ENCODE measurements at places on chromosomes 5 and 9.

GRCh38 chr9:68443624-68444023 is 87.2 kb downstream of the PGM5 start:
- no peak for DNase-seq

DNA sequence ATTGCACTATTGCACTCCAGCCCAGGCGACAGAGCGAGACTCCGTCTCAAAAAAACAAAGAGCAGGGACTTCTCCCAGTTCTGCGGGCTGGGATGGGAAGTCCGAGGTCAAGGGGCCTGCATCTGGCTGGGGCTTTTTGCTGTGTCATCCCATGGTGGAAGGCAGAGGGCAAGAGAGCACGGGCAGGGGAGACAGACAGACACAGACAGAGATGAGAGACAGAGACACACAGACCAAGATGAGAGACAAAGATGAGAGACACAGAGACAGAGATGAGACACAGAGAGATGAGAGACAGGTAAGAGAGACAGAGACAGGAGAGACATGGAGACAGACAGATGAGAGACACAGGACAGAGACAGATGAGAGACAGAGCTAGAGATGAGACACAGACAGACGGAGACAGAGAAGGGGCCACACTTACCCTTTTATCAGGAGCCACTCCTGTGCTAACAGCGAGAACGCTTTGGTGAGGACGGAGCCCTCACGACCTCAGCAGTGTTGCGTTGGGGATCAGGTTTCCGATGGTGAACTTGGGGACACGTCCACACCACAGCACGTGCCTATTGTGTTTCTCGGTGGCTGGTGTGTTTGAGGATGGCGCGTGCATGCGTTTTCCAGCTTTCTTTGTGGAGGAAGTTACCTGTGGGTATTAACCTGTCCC is 8.9 kb upstream of the TOR4A start:
- peak; percentile 37 for DNase-seq

DNA sequence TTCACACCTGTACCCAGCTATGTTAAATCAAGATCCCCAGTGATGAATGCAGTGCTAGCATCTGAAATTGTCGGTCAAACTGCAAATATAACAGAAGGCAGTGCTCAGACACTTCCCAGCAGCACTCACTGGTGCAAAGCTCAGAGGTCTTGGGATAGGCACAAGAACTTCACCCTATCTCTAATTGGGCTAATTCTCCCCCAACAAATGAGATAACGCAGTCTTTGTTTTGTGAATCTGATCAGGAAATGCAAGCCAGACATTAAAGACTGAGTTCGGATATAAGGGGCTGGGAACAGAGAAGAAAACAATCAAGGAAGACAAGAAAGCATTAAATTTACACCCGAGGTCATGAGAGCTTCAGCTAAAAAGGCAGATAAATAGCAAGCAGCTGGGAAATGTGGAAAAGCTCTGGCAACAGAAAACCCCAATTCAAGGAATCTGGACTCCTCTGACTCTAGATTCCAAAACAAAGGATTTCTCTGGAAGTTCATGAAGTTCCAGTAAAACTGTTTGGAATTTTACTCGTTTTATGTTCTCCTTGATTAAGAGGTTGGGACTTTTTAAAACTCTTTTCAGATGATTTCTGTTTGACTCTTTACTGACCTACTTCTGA is 65.1 kb downstream of the GNA14 start:
- no peak for DNase-seq

DNA sequence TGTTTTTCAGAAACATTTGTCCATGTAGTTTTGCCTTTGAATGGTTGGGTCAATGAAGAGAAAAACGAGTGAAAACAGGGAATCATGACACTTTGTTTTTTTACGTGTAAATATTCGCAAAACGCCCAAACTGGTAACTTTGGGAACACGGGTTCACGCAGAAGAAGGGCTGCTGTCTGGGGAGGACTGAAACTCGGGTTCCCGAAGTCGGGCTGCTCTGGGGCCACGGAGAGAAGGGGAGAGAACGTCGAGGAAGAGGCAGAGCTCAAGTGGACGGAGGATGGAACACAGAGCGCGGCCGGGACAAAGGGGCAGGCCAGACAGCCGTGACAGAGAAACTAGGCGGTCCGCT is 478 bp upstream of the SETD9 start:
- DNase-seq: no peak

- DNase-seq: peak; percentile 87
Observed at GRCh38 chr9:5626727-5627634, 1.9 kb upstream of the RIC1 start.

DNA sequence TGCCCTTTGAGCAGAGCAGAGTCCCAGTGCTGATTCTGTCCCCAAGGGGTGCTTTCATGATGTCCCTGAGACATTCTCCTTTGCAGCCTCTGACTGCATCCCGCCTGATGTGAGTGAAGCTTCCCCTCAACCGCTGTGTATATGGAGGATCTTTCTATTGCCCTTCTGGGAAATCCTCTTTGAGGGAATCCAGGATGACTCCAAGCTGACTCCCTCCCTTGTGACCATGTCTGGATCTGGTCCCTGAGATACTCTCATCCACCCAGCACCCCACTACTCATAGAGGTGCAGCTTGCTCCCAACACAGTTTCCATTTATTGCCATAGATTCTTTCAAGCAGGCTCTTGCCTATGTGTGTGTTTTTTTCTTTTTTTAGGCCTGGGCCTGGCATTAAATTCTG is 216.5 kb downstream of the SEC61B start:
- DNase-seq: no peak

DNA sequence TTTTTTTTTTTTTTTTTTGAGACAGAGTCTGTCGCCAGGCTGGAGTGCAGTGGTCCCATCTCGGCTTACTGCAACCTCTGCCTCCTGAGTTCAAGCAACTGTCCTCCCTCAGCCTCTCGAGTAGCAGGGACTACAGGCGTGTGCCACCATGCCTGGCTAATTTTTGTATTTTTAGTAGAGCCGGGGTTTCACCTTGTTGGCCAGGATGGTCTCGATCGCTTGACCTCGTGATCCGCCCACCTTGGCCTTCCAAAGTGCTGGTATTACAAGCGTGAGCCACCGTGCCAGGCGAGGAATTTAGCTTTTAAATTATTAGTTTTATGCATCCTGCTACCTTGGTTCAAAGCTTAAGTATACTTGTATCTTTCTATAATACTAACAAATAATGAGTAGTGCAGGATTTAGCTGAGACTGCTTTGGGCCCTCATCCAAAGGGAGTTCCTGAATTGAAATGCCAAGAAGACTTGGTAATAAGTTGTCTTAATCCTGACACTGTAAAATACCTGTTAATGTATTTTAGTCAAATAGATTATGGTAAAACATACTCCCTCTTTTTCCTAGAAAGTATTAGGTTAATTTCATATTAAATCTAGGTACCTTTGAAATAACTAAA is 5.0 kb downstream of the CDC42SE2 start:
- no peak for DNase-seq

DNA sequence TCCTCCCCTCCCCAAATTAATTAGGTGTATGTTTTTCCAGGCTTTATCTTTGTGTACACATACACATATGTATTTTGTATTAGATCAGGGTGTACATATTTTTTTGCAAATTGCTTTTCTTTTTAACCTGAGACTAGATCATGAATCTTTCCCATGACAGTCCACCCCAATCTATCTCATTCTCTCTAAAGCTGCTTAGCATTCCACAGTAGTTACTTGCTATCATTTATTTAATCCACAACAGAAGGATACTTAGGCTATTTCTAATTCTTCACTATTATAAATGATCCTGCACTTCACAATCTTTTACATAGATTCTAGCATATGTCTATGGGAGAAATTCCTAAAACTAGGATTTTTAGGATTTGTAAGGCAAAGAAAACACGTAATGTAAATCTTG is 43.9 kb downstream of the SH3RF2 start:
- DNase-seq: no peak

DNA sequence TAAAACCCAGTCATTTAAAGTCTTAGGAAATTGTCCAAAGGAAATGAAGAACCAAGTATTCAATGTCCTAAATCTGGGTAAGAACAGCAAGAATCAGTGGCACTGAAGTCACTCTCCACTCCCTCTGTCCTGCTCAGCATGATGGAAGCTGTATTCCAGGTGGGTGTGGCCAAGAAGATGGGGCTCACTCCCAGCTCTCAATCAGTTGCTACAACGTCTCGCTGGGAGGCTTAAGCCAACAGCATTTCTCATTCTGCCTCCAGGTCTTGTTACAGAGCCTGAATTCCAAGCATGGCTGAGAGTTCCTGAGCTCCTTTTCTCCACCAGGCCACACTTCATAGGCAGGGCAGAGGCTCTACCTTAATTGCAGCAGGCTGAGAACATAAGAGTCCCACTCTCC is 41.2 kb upstream of the TRIO start:
- no peak for DNase-seq

GRCh38 chr5:5381310-5381913 is 41.1 kb upstream of the ICE1 start:
- DNase-seq: no peak

- no peak for DNase-seq
Observed at GRCh38 chr5:10393491-10393890, 40.0 kb downstream of the MARCHF6 start.

DNA sequence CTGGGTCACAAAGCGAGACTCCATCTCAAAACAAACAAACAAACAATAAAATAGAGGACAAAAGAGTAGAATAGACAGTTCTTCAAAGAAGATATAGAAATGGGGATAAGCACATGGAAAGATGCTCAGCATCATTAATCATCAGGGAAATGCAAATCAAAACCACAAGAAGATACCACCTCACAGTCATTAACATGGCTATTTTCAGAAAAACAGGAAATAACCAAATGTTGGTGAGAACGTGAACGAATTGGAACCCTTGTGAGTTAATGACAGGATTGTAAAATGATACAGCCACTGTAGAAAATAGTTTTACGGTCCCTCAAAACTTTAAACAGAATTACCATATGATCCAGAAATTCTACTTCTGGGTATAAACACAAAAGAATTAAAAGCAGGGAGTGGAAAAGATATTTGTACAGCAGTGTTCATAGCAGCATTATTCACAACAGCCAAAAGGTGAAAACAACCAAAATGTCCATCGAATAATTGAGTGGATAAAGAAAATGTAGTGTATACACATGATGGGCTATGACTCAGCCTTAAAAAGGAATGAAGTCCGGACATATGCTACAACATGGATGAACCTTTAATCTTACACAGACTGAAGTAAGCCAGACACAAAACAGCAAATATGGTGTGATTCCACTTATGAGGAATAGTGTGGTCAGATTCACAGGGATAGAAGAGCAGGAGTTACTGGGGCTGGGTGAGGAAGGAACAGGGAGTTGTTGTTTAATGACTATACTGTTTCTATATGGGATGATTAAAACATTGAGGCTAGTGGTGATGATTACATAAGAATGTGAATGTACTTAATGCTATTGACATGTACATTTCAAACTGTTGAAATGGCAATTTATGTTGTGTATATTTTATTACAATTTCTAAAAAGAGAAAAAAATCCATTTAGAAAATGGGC is 19.7 kb downstream of the OR2V2 start:
- no peak for DNase-seq

- no peak for DNase-seq
Observed at GRCh38 chr5:142315096-142315900, 9.5 kb downstream of the SPRY4 start.

- peak; percentile 53 for DNase-seq
Observed at GRCh38 chr5:149747141-149747832, 17.2 kb downstream of the PPARGC1B start.

DNA sequence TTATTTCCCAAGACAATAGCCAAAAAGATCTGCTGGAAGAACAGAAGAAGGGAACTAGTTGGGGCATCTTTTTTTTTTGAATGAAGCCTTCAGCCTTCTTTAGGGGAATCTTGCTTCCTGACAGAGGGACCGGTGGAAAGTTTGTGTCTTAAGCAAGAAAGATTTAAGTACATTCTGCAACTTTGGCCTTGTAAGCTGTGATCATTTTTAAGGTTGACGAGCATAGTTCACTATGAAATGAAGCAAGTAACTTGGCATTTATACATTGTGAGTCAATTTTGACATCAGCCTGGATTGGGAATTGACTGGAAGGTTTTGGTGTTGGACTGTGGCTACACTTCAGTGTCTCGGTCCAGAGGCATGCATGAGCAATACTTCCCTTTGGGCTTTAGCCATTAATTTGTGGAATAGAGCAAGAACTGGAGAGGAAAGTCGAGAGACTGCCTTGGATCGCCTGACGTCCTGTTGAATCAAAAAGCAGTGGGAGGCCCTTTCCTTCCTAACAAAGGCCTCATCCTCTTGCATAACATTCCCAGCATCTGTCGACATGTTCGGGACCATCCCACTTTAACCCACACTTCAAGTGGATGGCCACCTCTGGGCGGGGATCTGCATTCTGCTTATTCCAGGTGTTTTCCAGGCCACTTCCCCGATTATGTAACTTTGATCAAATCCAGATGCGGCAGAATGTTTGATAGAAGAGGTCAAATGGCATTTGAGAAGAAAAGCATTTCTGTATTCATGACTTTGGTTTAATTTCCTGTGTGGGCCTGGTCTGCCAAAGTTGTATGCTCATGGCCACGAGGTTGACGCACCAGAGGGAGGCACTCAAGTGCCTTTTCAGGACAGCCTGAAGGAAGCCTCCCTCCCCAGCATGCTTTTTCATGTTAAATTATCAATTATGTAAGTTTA is 12.5 kb downstream of the ABL1 start:
- peak; percentile 84 for DNase-seq

DNA sequence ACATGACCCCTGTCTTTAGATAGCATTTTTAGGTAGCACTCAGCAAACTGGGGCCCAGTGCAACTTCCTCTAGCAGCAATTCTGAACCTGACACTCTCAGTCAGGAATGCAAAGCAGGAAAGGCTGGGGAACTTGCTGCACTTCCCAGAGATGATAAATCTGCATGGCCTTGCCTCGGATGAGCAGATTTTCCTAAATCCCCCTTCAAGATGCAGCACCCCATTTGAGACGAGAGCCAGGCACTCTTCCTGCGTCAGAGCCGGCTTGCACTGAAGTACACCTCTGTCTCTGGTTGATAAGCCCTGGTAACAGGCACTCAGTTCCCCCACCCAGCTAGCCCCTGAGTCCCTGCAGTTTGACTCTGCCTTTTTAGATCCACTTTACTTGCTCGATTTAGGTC is 296.7 kb upstream of the PANK3 start:
- no peak for DNase-seq

- DNase-seq: no peak
Observed at GRCh38 chr5:176822793-176823481, 12.6 kb downstream of the UNC5A start.

DNA sequence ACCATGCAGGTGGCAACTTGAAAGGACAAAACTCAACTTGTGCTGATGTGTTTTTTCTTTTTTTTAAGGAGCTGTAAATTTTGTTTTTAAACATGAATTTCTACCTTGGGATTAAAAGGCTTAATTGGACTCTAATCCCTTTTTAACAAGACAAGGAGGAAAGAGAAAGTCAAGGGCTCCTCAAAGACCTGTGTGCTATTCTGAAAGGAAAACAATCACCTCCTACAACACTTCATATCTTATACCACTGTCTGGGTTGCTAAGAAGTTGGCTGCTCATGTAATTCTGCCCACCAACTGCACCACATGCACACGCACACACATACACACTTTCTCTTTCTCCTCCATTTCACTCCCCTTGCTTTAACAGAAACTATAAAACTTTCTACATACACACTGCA is 78.6 kb downstream of the SH3RF2 start:
- no peak for DNase-seq

GRCh38 chr5:135155616-135156214 is 121.7 kb upstream of the PITX1 start:
- DNase-seq: no peak

Measured in suppressor macrophage (primary cell).